ENCODE measurements at places on chromosomes 6 and 20.

GRCh38 chr6:10406556-10406955, 8.3 kb downstream of the TFAP2A start:
- DNase-seq: no peak

DNA sequence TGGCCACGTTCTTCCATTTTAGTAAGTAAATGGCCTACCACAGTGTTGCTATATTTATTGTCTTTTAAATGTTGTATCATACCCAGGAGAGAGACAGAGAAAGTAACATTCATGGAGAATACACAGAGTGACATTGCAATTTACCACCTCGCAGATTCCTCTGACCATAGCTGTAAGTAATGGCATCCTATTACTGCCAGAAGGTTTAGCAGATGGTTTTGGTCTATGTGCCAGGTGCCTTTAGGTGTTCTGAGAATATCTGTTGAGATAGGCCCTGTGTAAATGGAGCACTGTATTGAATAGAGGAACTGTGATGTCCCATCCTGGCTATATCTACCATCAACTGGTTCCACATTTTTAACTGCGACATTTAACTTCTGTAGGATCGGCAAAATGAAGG, 559.6 kb downstream of the KIF16B start:
- DNase-seq: no peak

GRCh38 chr6:57205550-57206328, 16.4 kb downstream of the RAB23 start:
- DNase-seq: no peak

DNA sequence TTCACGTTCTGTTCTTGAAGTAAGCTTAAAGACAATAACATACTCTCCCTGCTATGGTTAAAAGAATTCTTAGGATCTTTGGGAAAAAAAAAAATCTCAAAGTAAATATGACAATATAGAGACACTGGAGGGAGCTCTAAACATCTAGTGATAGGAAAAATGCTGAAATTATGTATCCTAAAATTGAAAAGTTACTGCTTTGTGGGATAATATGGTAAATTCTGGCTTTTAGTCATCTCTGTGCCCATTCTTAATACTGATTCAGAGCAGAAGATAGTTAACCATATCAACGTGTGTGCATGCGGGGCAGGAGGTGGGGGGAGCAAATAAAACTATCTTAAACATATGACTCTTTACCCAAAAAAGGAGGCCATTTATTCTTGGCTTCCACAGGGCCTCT, 165.4 kb downstream of the GMPR start:
- no peak for DNase-seq

DNA sequence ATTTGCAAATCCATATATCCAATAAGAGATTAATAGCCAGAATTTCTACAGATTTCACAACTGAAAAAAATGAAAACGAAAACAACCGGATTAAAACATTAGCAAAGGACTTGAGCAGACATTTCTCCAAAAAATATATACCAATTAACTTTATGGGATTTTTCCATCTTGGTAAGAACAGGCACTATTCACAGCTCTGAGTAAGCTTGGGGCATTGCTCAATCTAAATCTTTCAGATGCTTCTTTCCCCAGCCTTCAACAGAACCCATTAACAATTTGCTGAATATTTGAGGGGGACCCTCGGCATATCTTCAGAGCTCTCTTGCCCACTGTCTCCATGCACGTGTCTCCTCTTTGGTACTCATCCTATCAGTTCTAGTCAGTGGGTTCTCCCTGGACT, 111.7 kb upstream of the CD93 start:
- DNase-seq: no peak

Measured in NCI-H2029 treated with DMSO at 0.1 percent for 48 hours (cell line).